Left ventricle myocardium inferior (tissue), 1 donor: ENCODE measurements at places on chromosomes 6 and 20.

DNA sequence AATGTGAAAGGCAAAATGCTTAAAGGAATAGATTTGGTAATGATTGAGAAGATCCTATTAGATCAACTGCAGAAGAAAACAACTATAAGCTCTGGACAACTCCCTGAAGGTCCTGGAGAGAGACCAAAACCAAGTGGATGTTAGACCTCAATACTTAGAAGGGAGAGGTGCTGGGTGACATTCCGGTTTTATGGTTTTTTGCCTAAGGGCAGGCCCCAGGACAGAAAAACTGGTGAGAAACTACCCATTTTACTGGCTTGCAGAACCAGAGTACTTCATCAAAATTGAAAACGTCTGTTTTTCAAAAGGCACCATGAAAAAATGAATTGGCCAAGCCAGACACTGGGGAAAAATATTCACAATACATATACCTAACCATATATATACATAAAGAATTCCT, 26.3 kb downstream of the SAMHD1 start:
- no peak for DNase-seq
- H3K36me3 ChIP-seq = peaks cover 94% of the 10 kb centered on the region
- no peak overlapping the region for H3K4me3 ChIP-seq
- no peaks in the 10 kb centered on the region for H3K4me1 ChIP-seq
- H3K27me3 ChIP-seq = no peaks in the 10 kb centered on the region

GRCh38 chr20:47502271-47503239, 868 bp downstream of the NCOA3 start:
- H3K27me3 ChIP-seq = no peaks in the 10 kb centered on the region
- H3K36me3 ChIP-seq = no peaks in the 10 kb centered on the region
- H3K4me3 ChIP-seq = peak overlapping the region; percentile 99
- peaks cover 66% of the 10 kb centered on the region for H3K4me1 ChIP-seq

DNA sequence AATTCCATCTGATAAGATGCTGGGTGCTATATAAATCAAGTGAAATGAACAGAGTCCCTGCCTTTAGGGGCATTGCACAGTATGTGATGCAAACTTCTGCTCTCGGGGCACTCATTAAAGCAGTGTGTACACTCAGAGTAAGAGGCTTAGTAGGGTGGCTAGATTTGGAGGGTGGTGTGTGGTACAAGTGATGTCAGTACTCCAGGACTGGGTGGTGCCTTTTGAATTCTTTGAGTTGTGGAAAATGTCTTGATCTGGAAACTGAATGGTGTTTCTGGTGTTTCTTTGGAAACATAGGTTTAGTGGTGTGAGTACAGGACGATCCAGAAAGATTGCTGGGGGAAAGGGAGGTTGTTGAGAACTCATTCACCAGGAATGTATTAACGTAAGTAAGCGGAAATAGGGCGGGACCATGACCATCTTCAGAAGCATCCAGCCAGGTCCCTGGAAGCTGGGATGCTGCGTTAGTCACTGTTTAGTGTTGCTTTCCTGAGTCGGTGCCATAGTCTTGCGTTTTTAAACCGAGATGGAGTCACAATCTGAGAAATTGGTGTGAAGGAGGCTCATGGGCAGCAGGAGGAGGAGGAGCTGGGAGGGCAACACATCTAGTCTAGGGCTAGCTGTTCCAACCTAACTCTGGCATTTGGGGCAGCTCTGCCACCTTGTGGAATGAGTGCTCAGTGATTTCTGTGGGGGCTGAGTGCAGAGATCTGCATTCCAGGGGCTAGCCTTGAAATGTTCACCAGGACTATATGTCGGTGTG, 70.3 kb downstream of the SCAND1 start:
- no peak overlapping the region for H3K4me3 ChIP-seq
- H3K27me3 ChIP-seq = no peaks in the 10 kb centered on the region
- peaks cover 25% of the 10 kb centered on the region for H3K4me1 ChIP-seq
- H3K27ac ChIP-seq = peak overlapping the region; percentile 29
- DNase-seq = peak; percentile 52
- H3K36me3 ChIP-seq = no peaks in the 10 kb centered on the region

- H3K4me1 ChIP-seq = peaks cover 43% of the 10 kb centered on the region
- no peaks in the 10 kb centered on the region for H3K36me3 ChIP-seq
- H3K4me3 ChIP-seq = no peak overlapping the region
- DNase-seq = no peak
- no peaks in the 10 kb centered on the region for H3K27me3 ChIP-seq
Observed at GRCh38 chr20:10505827-10506226, 70.7 kb downstream of the SLX4IP start.

DNA sequence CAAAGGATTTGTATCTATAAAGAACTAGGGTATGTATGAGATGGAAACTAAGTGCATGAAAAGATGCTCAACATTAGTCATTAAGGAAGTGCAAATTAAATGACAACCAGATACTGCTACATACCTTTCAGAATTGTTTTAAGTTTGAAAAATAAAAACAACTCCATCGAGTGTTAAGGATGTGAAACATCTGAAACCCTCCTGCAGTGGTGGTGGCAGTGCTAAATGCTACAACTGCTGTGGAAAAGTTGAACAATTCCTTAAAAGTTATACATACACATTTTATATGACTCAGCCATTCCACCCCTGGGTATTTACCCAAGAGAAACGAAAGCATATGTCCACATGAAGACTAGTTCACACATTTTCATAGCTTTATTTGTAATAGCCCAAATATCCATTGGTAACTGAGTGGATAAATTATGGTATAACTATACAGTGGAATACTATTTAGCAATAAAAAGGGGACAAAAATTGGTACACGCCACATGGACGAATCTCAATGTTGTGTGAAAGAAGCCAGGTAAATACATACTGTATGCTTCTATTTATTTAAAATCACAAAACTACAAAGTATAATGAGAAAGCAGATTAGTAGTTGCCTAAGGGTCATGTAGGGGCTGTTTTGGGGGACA, 10.6 kb downstream of the ARMH2 start:
- H3K27me3 ChIP-seq = no peaks in the 10 kb centered on the region
- no peak overlapping the region for H3K4me3 ChIP-seq
- H3K36me3 ChIP-seq = peaks cover 47% of the 10 kb centered on the region
- no peaks in the 10 kb centered on the region for H3K4me1 ChIP-seq
- no peak overlapping the region for H3K27ac ChIP-seq

- H3K27me3 ChIP-seq = no peaks in the 10 kb centered on the region
- H3K4me3 ChIP-seq = no peak overlapping the region
- no peak overlapping the region for H3K27ac ChIP-seq
- no peaks in the 10 kb centered on the region for H3K4me1 ChIP-seq
Observed at GRCh38 chr6:91428953-91429560, 842.2 kb upstream of the MAP3K7 start.

DNA sequence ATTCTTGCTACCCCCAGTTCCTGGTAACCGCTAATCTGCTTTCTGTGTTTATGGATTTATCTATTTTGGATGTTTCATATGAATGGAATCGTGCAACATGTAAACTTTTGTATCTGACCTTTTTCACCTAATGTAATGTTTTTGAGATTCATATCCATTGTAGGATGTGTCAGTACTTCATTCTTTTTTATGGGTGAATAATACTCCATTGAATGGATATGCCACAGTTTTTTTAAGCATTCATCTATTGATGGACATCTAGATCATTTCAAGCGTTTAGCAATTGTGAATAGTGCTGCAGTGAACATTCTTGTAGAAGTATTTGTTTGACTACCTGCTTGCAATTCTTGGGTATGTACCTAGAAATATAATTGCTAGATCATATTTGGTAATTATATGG, 13.0 kb downstream of the KDM1B start:
- peaks cover 85% of the 10 kb centered on the region for H3K36me3 ChIP-seq
- no peaks in the 10 kb centered on the region for H3K4me1 ChIP-seq
- H3K27me3 ChIP-seq = no peaks in the 10 kb centered on the region
- no peak overlapping the region for H3K4me3 ChIP-seq
- H3K27ac ChIP-seq = no peak overlapping the region

DNA sequence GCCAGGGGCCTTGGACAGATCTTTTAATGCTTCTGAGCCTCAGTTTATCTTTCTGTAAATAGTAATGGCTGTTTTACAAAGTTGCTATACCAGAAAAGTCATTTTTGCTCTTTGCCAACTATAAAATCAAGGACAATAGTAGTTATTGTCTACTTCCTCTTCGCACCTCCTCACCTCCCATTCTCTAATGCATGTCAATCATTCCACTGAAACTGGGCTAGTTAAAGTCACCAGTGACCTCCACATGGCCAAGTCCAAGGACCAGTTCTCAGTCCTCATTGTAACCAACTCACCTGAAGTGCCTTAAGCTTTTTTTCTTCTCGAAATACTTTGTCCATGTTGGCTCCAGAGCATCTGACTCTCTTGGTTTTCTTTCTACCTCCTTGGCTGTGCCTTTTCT, 51.2 kb downstream of the NCR2 start:
- no peak for DNase-seq
- no peak overlapping the region for H3K27ac ChIP-seq
- H3K4me3 ChIP-seq = no peak overlapping the region
- H3K27me3 ChIP-seq = peaks cover 66% of the 10 kb centered on the region

DNA sequence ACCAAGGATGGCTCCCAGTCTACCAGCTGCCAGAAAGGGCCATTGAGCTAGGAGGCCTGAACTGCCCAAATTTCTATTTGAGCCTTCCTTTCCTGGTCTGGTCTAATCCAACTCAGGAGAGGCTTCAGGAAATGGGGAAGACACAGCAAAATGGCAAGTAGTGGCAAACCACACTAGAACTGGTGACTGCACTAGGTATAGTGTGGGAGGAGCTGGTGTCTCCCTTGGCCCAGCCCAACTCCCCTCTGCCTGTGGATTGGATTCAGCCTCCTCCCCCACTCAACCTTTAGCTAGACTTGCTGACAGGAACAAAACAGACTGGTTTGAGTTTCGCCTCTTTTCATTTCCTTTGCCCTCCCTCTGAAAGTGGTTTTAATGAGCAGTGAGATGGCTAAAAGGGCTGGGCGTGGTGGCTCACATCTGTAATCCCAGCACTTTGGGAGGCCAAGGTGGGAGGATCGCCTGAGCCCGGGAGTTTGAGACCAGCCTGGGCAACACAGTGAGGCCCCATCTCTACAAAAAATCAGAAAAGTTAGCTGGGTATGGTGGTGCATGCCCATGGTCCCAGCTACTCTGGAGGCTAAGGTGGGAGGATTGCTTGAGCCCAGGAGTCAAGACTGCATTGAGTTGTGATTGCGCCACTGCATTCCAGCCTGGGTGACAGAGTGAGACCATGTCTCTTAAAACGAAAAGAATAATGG, 17.5 kb downstream of the MRPS18A start:
- peaks cover 72% of the 10 kb centered on the region for H3K4me1 ChIP-seq
- no peaks in the 10 kb centered on the region for H3K27me3 ChIP-seq
- H3K4me3 ChIP-seq = no peak overlapping the region
- peak overlapping the region; percentile 89 for H3K27ac ChIP-seq

GRCh38 chr20:36240076-36240475, 3.8 kb downstream of the AAR2 start:
- H3K4me1 ChIP-seq = peaks cover 46% of the 10 kb centered on the region
- peaks cover 46% of the 10 kb centered on the region for H3K36me3 ChIP-seq
- DNase-seq = no peak
- no peak overlapping the region for H3K4me3 ChIP-seq
- H3K27me3 ChIP-seq = no peaks in the 10 kb centered on the region
- H3K27ac ChIP-seq = no peak overlapping the region

- no peak overlapping the region for H3K27ac ChIP-seq
- H3K4me3 ChIP-seq = no peak overlapping the region
- peaks cover 94% of the 10 kb centered on the region for H3K27me3 ChIP-seq
Observed at GRCh38 chr6:41346441-41346840, 11.0 kb downstream of the NCR2 start.

DNA sequence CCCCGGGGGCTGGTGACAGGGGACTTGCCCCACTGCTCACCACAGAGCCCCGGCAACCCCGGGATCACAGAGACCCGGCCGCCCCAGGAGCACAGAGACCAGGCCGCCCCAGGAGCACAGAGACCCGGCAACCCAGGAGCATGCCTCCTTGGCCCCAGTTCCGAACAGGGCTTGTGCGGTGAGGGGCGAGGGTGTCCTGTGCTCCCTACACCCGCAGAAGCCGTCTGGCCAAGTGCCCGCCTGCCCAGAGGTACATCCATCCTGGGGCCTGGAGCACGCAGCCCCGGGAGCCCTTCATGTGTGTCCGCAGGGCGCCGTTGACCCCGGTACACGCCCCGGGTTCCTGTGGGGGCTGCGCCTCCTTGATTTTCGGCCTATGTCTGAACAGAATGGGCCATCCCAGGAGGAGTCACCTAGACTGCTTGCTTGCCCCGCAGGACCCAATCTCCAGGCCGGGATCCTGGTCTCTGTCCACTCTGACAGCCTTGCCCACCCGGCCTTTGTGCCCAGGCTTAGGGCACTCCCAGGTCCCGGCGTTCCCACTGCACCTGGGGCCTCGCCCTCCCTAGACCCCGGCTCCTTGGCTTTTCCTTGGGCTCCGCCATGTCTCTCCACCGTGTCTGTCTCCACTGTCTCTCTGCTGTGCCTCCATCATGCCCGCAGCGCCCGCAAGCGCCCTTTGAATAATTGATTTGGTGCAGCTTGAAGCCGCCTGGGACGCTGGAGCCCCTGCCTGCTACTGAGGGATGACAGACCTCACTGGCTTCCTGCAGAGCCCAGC, 219.8 kb downstream of the ERMARD start:
- DNase-seq = peak; percentile 7
- H3K27ac ChIP-seq = no peak overlapping the region
- peaks cover 5% of the 10 kb centered on the region for H3K27me3 ChIP-seq
- no peaks in the 10 kb centered on the region for H3K36me3 ChIP-seq

DNA sequence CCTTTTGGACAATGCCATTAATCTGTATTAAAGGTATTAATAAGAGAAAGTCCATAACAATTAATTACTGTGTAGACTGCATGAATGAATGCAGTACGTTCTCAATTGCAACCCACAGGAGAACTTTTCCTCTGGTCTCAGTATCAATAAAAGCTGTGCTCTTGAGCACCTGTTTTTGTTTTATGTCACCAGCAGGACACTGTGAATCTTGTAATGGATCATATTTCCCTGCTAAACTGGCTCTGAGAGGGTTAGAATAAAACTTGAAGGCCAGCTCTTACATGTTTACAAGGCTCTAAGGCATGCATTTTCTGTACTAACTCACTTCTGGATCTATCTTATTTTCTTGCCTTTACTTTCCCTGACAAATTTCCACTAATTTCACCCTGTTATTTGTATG, 214.3 kb upstream of the PLN start:
- H3K36me3 ChIP-seq = no peaks in the 10 kb centered on the region
- DNase-seq = no peak
- no peak overlapping the region for H3K4me3 ChIP-seq
- no peak overlapping the region for H3K27ac ChIP-seq

GRCh38 chr20:2800521-2801285, at the start of gene CPXM1:
TSS of gene CPXM1 (minus strand) at chr20:2800627. CDS start at chr20:2800572, 55 bp downstream.
- H3K4me1 ChIP-seq = peaks cover 27% of the 10 kb centered on the region
- H3K4me3 ChIP-seq = peak within 1 kb of the TSS; percentile 56
- H3K27me3 ChIP-seq = peaks cover 100% of the 10 kb centered on the region
- H3K27ac ChIP-seq = no peak within 1 kb of the TSS
- no peak for DNase-seq
- H3K36me3 ChIP-seq = no peaks in the 10 kb centered on the region

- no peak overlapping the region for H3K4me3 ChIP-seq
- no peak for DNase-seq
- H3K36me3 ChIP-seq = peaks cover 30% of the 10 kb centered on the region
- H3K27ac ChIP-seq = no peak overlapping the region
Observed at GRCh38 chr6:134004714-134005113, 47.7 kb downstream of the SLC2A12 start.
